ENCODE measurements at places on chromosomes 1 and 21.

- no peaks in the 10 kb centered on the region for H3K36me3 ChIP-seq
- no peak overlapping the region for H3K4me3 ChIP-seq
- DNase-seq: no peak
- H3K27me3 ChIP-seq: no peaks in the 10 kb centered on the region
Measured at GRCh38 chr1:170929412-170929834, 5.9 kb upstream of the MROH9 start.

- H3K27ac ChIP-seq: peak overlapping the region; percentile 16
- no peak overlapping the region for H3K4me3 ChIP-seq
- H3K36me3 ChIP-seq: no peaks in the 10 kb centered on the region
- peaks cover 30% of the 10 kb centered on the region for H3K4me1 ChIP-seq
- H3K27me3 ChIP-seq: peaks cover 9% of the 10 kb centered on the region
Measured at GRCh38 chr1:152461544-152461943, 47.5 kb upstream of the CRNN start.

DNA sequence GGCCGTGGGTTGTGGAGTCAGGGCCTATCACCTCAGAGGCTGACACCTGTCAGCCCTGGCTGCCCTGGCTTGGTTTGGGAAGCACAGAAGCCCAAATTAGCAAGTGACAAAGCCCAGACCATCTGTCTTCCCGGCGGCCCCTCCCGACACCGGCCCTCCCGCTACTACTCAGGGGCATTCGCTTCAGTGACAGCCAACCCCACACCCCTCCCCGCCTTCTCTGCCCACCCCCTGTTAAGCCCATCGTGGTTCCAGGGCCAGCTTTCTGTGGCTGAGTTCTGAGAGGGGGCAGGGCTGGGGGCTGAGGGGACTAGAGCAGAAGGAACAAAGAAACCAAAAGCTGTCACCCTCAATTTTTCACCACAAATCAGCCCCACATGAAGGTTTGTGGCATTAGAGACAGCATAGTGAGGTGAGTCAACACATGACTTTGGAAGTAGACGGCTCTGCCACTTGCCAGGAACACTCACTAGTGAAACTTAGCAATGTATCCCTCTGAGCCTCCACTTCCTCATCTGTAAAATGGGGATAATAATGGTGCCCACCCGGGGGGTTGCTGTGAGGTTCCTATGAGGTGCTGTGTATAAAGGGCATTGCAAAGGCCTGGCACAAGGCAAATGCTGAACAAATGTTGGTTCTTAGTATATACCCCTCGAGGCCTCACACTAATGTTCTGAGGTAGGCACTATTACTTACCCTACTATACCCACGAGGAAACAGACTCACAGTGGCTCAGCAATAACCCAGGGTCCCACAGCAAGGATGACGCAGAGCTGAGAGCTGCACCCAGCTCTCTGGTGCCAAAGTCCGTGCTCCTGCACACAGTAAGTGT is 5.2 kb upstream of the TNNI1 start:
- no peak overlapping the region for H3K4me3 ChIP-seq
- H3K27ac ChIP-seq: no peak overlapping the region

GRCh38 chr1:158014731-158015320 is 21.4 kb downstream of the KIRREL1 start:
- DNase-seq: no peak
- H3K27ac ChIP-seq: no peak overlapping the region
- no peak overlapping the region for H3K4me3 ChIP-seq
- no peaks in the 10 kb centered on the region for H3K36me3 ChIP-seq
- H3K27me3 ChIP-seq: peaks cover 7% of the 10 kb centered on the region
- H3K4me1 ChIP-seq: no peaks in the 10 kb centered on the region

- H3K36me3 ChIP-seq: no peaks in the 10 kb centered on the region
- peaks cover 13% of the 10 kb centered on the region for H3K27me3 ChIP-seq
- H3K4me3 ChIP-seq: no peak overlapping the region
- H3K4me1 ChIP-seq: no peaks in the 10 kb centered on the region
Measured at GRCh38 chr1:4203501-4203900, 303.4 kb upstream of the C1orf174 start.

DNA sequence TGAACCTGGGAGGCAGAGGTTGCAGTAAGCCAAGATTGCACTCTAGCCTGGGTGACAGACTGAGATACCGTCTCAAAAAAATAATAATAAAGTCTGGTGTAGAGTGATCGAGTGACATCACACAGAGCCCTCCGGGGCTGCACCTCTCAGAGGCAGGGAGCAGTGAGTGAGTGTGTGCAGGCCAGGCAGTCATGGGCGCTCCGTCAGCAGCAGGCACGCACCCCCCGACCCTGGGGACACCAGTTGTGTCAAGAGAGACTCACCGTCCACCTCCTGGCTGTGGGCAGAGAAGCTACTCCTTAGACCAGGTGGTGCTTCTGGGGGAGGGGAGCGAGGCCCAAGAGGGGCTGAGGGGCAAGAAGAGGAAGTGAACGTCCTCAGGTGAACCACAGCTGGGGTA is 91.8 kb downstream of the SIK1 start:
- no peak overlapping the region for H3K4me3 ChIP-seq
- DNase-seq: no peak
- no peak overlapping the region for H3K27ac ChIP-seq
- no peaks in the 10 kb centered on the region for H3K4me1 ChIP-seq
- H3K36me3 ChIP-seq: peaks cover 2% of the 10 kb centered on the region

- no peaks in the 10 kb centered on the region for H3K36me3 ChIP-seq
- peaks cover 2% of the 10 kb centered on the region for H3K4me1 ChIP-seq
- H3K27me3 ChIP-seq: no peaks in the 10 kb centered on the region
Measured at GRCh38 chr1:174931214-174931613, 68.5 kb upstream of the CACYBP start.
